ENCODE measurements at places on chromosomes 7 and 10.

GRCh38 chr10:28644647-28645046, 32.7 kb upstream of the BAMBI start:
- no peak for DNase-seq

DNA sequence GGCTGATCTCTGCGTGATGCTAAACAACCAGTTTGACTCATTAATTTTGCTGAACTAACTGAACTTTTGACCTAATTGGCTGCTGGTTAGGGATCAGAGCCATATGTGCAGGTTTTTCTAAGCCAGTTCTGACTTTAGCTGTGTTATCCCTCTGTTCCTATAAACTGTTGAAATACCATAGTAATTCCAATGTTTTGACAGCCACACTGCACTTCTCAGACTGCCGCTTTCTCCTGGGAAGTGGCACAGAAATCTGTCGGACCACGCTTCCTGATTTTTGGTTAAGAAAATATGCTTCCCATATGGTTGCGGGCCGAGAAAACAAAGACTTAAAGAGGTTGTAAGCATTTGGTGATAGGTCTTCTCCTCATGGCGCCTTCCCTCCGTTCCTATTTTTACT, 42.3 kb downstream of the TBXAS1 start:
- no peak for DNase-seq

- peak; percentile 21 for DNase-seq
These were observed 13.0 kb upstream of the CHCHD1 start for GRCh38 chr10:73768881-73769280.

GRCh38 chr10:49001402-49001801, 61.8 kb upstream of the LRRC18 start:
- no peak for DNase-seq

DNA sequence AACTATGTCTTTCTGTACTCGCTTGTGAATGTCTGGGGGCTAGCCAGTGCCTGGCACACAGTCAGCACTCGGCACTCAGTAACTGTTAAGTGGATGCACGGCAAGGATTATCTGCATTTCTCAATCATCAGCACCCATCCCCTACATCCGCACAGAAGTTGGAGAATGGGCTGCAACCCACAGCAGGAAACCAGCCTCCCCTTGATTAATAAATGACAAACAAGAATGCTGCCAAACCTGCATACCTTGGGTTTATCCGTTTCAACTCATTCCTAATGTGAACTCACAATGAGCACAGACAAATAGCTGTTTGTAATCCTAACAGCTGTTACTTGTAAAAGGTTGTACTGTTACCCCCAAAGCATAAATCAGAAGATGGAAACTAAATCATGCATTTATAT, 28.9 kb downstream of the PPP1R3C start:
- no peak for DNase-seq

DNA sequence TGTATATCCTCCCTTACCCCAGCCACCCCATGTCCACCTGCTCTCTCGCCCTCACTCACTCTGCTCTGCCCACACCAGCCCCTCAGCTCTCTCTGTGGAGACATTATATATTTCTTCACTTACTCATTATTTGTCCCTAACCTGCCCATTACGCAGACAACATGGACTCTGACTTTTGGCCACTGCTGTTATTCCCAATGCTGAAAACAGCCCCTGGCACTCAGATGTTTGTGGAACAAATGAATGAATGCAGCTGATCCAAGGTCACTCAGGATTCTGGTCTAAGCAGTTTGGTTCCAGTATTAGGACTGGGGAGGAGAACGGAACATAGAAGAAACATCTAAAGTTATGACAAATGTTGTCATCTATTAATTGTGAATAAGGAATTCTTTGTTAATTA, 26.7 kb downstream of the GNA12 start:
- no peak for DNase-seq

- no peak for DNase-seq
These were observed 106.8 kb downstream of the PPP1R3C start for GRCh38 chr10:91525896-91526712.

GRCh38 chr7:80634505-80634904, 3.9 kb upstream of the CD36 start:
- DNase-seq, result no peak

GRCh38 chr10:88156341-88156740, 292.9 kb downstream of the PTEN start:
- DNase-seq, result no peak

- no peak for DNase-seq
These were observed 35.2 kb upstream of the PDK4 start for GRCh38 chr7:95631527-95631926.

- DNase-seq, result no peak
These were observed 237.8 kb downstream of the SEMA3E start for GRCh38 chr7:83410989-83411591.

- no peak for DNase-seq
These were observed 679.3 kb upstream of the IGFBP3 start for GRCh38 chr7:46600340-46600739.

- no peak for DNase-seq
These were observed 537.1 kb downstream of the PTPRN2 start for GRCh38 chr7:158050441-158050977.

DNA sequence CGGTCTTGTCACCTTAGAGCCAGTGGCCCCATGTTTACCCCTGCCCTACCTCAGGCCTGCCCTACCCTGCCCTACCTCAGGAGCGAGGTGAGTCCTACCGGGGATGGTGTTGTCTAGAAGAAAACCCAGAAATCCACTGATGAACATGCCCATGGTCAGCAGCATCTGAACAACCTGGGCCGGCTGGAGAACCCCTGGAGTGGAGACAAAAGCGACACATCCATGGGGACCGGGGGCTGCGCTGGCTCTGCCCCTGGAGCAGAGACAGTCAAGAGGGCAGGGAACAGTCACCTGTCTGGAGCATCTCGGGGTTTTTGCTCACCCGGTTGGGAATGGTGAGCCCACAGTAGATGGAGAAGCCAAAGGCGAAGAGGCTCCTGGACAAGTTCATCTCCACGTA, 36.3 kb downstream of the STRA8 start:
- no peak for DNase-seq

DNA sequence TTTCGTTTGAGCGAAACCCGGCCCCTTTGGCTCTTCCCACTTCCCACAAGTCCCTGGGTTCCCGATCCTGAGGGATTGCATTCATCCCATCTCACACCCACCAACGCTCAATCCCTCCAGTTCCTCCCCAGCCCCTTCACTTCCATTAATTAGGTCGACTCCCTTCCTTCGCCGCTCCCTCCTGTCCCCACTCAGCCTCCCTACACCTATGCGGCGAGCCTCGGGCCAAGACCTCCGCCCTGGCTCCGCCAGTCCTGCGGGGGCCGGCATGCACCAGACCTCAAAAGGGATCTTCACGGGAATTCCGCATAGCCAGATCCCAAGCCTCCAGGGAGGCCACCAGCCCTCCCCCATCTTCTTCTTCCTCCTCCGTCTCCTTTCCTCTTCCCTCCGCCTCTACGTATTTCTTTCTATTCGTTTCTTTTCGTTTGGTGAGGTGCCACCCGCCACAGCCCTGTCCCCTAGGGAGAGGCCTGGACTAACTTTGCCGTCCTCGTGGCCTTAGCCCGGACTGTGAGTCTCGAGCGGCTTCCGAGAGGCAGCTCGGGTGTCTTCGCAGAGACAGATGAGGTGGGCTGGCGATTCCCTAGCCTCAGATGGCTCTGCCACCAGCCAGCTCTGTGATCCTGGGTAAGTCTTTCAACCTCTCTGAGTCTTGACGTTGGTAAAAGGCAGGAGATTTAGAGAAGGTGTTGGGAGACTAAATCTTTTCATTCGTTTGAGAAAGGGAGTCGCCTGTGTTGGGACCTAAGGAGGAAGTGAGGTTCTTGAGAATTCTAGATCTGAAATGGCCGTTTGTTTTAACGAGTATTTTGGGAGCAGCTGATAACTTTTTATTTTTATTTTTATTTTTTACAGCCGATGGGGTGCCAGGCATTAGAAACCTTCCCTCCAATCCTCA, 8.1 kb upstream of the LBX1 start:
- DNase-seq, result no peak

DNA sequence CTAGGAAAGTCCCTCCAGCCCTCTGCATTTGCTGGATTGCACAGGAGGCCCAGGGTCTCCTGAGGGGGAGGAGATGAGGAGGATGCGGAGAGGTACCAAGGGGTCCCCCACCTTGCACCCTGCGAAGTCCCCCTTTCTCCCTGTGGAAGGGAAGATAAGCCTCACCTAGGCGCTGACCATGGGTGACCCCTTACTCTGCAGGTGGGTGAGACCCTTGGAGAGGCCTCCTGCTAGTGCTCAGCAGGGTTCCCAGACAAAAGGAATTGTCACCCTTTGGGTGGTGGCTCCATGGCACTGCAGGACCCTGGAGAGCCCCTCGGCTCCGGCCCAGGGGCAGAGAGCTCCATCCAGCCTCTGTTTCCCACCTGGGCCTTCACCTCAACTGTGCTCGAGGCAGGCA, 107.0 kb upstream of the RET start:
- DNase-seq, result no peak

Data from activated CD8-positive, alpha-beta memory T cell treated with anti-CD3 and anti-CD28 coated beads for 1 hour (primary cell).